ENCODE measurements at places on chromosomes 7 and 10.

DNA sequence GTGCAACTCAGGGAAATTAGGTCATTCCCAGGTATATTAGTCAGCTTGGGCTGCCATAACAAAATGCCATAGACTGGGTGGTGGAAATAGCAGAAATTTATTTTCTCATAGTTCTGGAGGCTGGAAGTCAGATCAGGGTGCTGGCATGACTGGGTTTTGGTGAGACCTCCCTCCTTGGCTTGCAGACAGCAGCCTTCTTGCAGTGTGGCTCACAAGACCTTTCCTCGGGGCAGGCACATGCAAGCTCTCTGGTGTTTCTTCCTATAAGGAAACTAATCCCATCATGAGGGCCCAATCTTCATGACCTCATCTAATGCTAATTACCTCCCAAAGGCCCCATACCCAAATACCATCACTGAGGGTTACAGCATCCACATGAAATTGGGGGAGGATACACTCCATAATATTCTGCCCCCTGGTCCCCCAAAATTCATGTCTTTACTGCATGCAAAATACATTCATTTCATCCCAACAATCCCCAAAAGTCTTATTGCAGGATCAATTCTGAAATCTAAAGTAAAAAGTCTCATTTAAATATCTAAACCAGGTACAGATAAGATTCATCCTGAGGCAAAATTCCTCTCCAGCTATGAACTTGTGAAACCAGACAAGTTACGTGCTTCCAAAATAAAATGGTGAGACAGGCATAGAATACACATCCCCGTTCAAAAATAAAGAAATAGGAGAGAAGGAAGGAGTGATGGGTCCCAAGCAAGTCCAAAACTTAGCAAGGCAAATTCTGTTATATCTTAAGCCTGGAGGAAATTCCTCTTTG lies 17.4 kb upstream of the CBLL1 start:
- DNase-seq: no peak

- DNase-seq: no peak
These were observed 34.4 kb downstream of the LHFPL3 start for GRCh38 chr7:104362756-104363155.

DNA sequence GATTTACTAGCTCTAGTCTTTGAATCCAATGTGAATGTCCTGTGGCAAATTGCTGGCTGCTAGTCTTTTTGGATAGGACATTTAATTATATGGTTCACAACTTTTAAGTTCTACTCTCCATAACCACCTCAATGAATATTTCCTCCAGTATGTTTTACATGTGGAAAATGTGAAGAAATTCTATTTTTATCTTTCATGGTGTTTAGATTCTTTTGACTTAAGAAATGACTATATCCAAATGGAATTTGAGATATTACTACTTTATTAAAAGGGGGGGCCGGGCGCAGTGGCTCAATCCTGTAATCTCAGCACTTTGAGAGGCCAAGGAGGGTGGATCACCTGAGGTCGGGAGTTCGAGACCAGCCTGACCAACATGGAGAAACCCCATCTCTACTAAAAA lies 202.0 kb downstream of the ARL4A start:
- DNase-seq: no peak

DNA sequence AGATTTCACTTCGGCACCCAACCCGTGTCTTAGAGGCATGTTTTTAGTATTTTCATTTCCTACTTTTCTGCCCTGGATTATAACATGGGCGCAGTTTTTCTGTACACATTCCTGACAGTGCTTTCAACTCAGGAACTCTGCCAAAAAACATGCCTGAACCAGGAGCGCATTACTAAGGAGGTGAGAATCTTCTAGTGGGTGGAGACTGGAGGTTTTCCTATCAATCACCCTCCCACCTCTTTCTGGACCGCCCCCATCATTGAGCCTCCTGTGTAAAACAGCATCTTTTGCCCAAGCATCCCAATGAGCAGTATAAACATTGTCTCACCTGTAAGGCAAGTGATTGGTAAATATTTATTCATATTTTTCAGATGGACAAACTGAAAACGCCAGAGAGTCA lies 53.2 kb downstream of the STK17A start:
- DNase-seq: no peak

GRCh38 chr10:34861293-34862021 lies 46.4 kb upstream of the PARD3 start:
- no peak for DNase-seq

DNA sequence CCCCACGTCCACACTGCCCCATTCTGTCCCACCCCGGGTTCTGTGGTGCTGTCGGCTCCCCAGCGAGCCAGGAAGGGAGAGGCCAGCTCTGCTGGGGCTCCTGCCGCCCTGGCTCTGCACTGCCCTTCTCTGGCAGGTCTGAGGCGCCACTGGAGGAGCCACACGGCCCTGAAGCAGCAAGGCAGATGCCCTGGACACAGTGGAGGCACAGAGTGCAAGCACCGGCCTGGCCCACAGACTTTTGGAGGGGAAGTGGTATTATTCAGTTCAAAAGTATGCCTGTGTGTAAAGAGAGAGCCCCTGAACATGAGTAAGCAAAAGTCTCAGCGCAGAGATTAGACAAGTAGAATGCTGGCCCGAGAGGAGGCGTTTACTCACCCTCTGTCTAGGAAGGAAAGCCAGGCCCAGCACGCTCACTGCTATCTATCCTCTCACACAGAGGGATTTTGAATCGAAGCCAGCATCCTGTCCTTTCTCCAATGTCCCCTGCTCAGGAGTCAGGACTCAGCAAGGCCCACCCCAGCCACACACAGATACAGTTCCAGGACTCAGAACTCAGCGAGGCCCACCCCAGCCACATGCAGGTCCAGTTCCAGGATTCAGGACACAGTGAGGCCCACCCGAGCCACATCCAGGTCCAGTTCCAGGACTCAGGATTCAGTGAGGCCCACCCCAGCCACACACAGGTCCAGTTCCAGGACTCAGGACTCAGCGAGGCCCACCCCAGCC lies 115.0 kb downstream of the EGFR start:
- no peak for DNase-seq

GRCh38 chr7:47093320-47094234 lies 488.3 kb downstream of the TNS3 start:
- no peak for DNase-seq

DNA sequence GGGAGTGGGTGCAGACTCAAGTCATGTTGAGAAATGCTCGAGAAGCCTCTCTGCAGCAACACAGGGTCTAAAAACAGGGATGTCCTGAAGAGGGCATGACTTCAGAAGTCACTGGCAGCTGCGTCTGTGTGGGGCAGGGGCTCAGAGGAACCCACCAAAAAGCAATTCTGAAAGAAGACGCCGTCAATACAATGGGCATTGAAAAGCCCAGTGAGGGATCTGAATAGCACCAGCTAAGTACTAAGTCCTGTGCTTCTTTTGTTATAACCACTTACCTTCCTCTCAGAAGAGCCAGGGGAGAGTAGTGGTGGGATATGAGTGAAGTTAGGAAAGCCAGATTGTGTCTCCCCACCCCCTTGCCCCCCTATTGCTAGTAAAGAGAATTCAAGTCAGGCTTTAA lies 137.2 kb downstream of the INHBA start:
- DNase-seq: no peak

Data from left lobe of liver (tissue), 2 donors.